ENCODE measurements at places on chromosomes 3 and 15. TPM values are rescaled to one million over a fixed set of nuclear protein-coding genes. Genes with fewer than 3 reads are reported as not detected.

CIP2A gene
- polyA plus RNA-seq, result 8.2 TPM

FANCD2OS gene
- not detected for polyA plus RNA-seq

PPP2R3A gene
- polyA plus RNA-seq, result 73.4 TPM

UROC1 gene
- not detected for polyA plus RNA-seq

PLSCR1 gene
- not detected for polyA plus RNA-seq

MNS1 gene
- 6.7 TPM for polyA plus RNA-seq

GATA2 gene
- polyA plus RNA-seq, result 2.0 TPM

LNP1 gene
- polyA plus RNA-seq, result 7.4 TPM

TRIM71 gene
- not detected for polyA plus RNA-seq

ALG1L2 gene
- polyA plus RNA-seq, result 0.88 TPM

ST8SIA2 gene
- 16.0 TPM for polyA plus RNA-seq

PLSCR4 gene
- 14.5 TPM for polyA plus RNA-seq

ZNF35 gene
- 7.9 TPM for polyA plus RNA-seq

IL17RD gene
- 25.4 TPM for polyA plus RNA-seq

GOLGA8T gene
- polyA plus RNA-seq, result not detected

SLC38A3 gene
- 4.2 TPM for polyA plus RNA-seq

ALDH1A2 gene
- 23.9 TPM for polyA plus RNA-seq

MTFMT gene
- 9.6 TPM for polyA plus RNA-seq

NR2E3 gene
- 1.9 TPM for polyA plus RNA-seq

CHRM5 gene
- polyA plus RNA-seq, result 0.15 TPM

CXCR6 gene
- polyA plus RNA-seq, result 0.12 TPM

IRAK2 gene
- 0.60 TPM for polyA plus RNA-seq

THBS1 gene
- polyA plus RNA-seq, result 87.9 TPM

PARP3 gene
- polyA plus RNA-seq, result 8.9 TPM

SNX22 gene
- polyA plus RNA-seq, result 1.9 TPM

CP gene
- 1.4 TPM for polyA plus RNA-seq

ISLR2 gene
- 5.9 TPM for polyA plus RNA-seq

NAALADL2 gene
- 8.4 TPM for polyA plus RNA-seq

DLG1 gene
- 40.4 TPM for polyA plus RNA-seq

PLIN1 gene
- polyA plus RNA-seq, result 0.17 TPM

CAND2 gene
- polyA plus RNA-seq, result 15.8 TPM

ATP13A5 gene
- polyA plus RNA-seq, result 1.2 TPM

POTEB3 gene
- polyA plus RNA-seq, result not detected

SORD gene
- polyA plus RNA-seq, result 20.1 TPM

RETNLB gene
- polyA plus RNA-seq, result not detected

TTLL13 gene
- not detected for polyA plus RNA-seq

CFAP100 gene
- not detected for polyA plus RNA-seq

GCNT3 gene
- polyA plus RNA-seq, result 0.24 TPM

RASGRP1 gene
- 0.82 TPM for polyA plus RNA-seq

SAXO2 gene
- polyA plus RNA-seq, result not detected

C2CD4B gene
- polyA plus RNA-seq, result 7.8 TPM

GREM1 gene
- not detected for polyA plus RNA-seq

TICRR gene
- polyA plus RNA-seq, result 4.5 TPM

ANKRD63 gene
- not detected for polyA plus RNA-seq

CIB2 gene
- 33.4 TPM for polyA plus RNA-seq

TRIM42 gene
- not detected for polyA plus RNA-seq

SCAANT1 gene
- 2.0 TPM for polyA plus RNA-seq

ANKRD34C gene
- polyA plus RNA-seq, result not detected

GATM gene
- 307 TPM for polyA plus RNA-seq
